Stromal cell of bone marrow (primary cell): ENCODE measurements at places on chromosomes 7 and 10.

DNA sequence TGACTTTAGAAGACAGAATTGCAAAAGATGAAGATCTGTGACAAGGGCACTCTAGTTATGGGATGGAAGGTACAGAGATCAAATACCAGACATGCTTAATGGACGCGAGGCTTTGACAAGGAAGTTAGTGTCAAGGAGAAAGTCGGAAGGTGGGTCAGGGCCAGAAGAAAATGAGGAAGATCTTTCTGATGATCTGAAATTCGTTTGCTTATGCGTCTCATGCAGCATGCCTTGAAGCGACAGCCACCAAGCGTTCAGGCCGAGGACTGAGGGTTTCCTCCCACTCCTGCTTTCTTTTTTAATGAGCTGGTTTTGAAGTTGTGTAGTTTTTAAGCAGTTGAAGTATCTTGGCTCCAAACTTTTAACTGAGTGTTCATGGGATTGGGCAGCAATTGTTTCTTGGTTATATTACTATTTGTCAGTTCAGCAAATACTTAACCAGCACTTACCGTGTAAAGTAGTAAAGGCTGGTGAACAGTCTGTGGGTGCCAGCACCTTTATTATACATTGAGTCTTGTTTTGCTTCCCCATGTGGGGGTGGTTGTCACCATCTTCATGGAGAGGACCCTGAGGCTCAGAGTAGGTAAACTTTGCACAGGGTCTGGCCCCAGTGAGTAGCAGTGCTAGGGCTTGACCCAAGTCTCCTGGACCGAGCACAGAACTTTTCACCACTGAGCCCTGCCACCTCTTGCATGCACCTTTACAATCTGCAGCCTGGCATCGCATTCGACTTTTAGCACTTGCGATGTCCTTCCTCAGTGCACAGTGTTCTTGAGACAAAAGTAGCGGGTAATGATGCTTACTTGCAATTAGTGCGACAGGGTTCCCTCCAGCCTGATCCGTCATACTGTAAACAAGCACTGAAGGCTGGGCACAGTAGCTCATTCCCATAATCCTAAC, 14.3 kb upstream of the BHLHA15 start:
- no peak for DNase-seq

DNA sequence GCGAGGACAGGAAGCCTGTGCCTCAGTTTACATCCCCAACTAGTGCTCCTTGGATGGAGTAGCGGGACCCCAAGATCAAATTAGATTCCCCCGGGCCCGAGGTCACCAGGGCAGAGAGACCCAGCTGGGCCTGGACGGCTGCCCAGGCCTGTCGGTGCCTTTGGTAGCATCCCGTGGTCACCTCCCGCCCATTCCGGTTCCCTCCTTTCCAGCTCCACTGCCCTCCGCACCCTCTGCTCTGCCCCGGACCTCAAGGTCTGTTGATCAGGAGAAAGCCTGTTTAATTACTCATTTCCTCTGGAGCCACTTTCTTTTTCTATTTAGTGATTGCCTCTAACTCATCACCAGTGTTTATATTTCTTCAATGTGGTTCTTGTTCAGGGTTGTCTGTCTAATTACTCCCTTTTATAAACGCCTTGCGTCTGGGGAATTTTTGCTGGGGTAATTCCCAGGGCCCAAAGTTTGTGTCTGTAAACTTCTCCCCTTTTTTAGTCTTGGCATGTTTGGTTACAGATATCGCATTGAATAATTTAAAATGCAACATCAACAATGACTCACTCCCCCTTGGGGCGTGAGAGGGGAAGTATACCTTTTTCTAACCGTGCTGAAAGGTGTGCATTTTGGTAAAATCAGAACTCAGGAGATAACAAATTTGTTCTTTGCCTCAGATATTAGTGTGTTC, 1.9 kb downstream of the FOXK1 start:
- no peak for DNase-seq

GRCh38 chr7:729140-730000, 2.3 kb upstream of the PRKAR1B start:
- DNase-seq, result no peak

GRCh38 chr7:45401155-45401554, 173.0 kb upstream of the ADCY1 start:
- DNase-seq, result no peak

DNA sequence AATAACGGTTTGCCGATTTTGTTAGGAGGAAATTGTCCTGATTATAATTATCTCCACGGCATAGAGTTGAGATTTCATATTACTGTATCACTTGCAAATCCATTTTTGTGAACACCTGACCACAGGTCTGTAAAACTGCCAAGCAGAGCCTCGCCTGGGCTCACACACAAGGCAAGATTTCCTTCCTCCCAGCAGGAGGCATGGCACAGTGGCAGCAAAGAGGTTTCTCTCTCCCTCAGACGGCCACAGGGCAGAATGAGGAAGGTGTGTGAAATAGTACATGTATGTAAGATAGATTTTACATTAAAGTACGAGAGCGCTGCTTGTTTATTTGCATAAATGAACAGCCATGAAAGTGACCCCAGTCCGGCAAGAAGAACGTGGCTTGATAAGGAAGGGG, 130.1 kb downstream of the CELF2 start:
- DNase-seq, result no peak

- no peak for DNase-seq
Observed at GRCh38 chr7:30659312-30659711, 22.9 kb downstream of the CRHR2 start.

DNA sequence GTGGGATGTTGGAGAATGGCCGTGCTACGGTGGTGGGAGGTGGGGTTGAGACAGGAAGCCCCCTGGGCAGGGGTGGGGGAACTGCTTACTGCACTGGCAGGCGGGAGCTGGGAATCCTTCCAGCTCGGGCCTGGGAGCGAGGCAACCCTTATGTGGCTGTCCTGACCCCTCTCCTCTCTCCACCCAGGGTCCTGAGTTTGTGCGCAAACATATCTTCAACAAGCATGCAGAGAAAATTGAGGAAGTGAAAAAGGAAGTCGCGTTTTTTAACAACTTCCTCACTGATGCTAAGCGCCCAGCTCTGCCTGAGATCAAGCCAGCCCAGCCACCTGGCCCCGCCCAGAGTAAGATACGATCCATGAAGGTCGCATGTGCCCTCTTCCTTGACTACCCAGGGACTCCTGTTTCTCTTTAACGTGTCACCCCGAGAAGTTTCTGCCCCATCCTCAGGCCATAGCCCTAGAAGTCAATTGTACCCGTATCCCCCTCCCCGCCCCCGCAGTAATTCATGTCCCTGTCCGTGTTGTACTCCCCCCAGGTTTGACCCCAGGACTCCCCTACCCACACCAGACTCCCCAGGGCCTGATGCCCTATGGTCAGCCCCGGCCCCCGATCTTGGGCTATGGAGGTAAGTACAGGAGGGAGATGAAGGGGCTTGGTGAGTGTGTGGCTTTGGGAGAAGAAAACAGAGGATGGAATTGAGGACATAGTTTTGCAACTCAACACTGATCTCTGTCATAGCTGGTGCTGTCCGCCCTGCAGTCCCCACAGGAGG, 1.8 kb downstream of the UFSP1 start:
- DNase-seq, result no peak
